Activated naive CD4-positive, alpha-beta T cell treated with anti-CD3 and anti-CD28 coated beads, Interleukin-2, amount 10 ng/mL, durations not matched to agents 5 hours and 36 hours (primary cell): ENCODE measurements at places on chromosomes 5 and 9. TPM values are rescaled to one million over a fixed set of nuclear protein-coding genes. Genes with fewer than 3 reads are reported as not detected.

Gene NEUROG1
- not detected for total RNA-seq

Gene ZNF366
- total RNA-seq = not detected

Gene FBN2
- not detected for total RNA-seq

Gene TAS2R1
- not detected for total RNA-seq

Gene RGP1
- 28.1 TPM for total RNA-seq
